ENCODE measurements at places on chromosomes 6 and 20. TPM values are rescaled to one million over a fixed set of nuclear protein-coding genes. Genes with fewer than 3 reads are reported as not detected.

The RBBP8NL gene
- 2.3 TPM for total RNA-seq

The SIRPB1 gene
- total RNA-seq = 1.3 TPM

The HSP90AB1 gene
- 441 TPM for total RNA-seq

- DNase-seq = no peak
These were observed 112.8 kb downstream of the ARHGAP18 start for GRCh38 chr6:129597023-129597713.

- DNase-seq = no peak
These were observed 13.2 kb upstream of the VAPB start for GRCh38 chr20:58375759-58376352.

GRCh38 chr6:1326535-1327121, 14.7 kb downstream of the FOXQ1 start:
- no peak for DNase-seq

DNA sequence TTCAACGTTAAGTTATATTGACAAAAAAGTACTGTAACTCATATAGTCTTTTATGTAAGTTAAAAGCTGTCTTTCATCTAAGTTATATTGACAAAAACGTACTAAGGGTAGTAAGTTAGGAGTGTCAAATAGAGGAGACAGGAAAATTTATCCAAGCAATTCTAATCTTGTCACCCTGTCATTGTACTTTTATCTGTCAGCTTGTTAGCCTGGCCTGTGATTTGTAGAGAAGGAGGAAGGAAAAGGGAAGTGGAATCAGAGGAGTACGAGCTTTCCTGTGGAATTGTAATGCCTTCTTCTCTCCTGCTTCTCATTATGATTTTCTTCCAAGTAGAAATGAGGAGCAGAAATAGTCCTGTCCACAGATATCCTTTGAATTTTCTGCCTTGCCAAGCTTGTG, 18.8 kb downstream of the KCTD20 start:
- DNase-seq = no peak

DNA sequence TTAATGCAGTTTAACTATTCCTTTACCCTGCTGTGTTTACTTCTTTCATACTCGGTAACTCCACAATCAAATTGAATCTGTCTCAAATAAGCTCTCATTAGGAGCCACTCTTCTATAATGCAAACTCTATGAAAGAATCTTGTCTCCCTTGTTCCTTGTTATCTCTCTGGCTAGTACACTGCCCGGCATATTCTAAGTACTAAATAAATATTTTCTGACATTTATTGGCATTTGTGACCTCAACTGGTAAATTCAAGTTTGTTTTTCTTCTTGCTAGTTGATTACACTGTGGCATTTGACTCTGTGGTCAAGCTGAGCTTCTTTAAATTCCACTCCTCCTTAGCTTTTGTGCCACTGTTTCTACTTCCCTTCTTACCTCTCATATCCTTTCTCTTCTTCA, 237.6 kb upstream of the KHDRBS2 start:
- DNase-seq = no peak

- DNase-seq = no peak
These were observed 240.6 kb downstream of the BCKDHB start for GRCh38 chr6:80347101-80347500.

Data from body of pancreas (tissue), 4 donors.